AML-193 (cell line): ENCODE measurements at places on chromosomes 4 and X.
A peak's percentile ranks its signal among the peaks of the same experiment; 100 is the strongest.

DNA sequence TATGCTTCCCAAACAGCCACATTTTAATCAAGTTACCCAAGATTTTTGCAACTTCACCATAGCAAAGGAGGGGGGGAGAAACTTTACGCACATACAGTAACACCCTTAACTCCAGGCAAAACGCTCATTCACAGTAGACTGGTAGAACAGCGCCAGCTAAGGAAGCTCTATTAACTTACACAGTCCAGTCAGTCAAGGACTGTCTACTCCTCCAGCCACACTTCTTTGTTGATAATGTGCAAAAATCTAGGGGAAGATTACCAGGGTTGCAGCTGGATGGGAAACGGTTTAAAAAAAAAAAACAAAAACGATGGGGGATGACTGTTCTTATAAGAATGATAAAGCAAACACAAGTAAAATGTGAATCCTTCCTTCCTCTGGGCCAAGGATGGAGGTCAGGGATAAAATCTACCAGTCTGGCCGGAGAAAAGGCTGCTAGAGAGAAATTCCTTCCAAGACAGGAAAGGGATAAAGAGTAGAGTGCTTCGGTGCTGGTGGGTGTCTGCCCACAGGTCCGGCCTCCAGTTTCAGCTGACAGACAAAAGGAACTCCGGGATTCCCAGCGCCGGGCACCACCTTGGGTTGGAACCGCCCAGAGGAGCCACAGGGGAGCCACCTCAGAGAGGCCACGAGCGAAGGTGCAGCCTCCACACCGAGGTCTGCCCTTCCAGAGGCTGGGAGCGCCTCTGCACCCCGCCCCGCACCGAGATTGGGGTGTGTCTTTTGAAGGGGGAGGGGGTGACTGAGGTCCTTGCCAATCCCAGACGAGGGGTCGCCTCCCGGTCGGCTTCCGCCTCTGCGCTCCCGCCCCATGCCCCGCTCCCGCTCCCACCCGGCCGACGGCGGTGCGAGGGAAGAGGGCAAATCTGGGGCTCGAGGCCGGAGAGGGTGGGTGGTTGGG lies 811 bp downstream of the ANKRD50 start:
- DNase-seq = peak; percentile 84

GRCh38 chrX:13102636-13103035 lies 58.2 kb upstream of the FAM9C start:
- DNase-seq = no peak

- no peak for DNase-seq
Measured at GRCh38 chr4:137312257-137312656, 220.0 kb downstream of the PCDH18 start.

- DNase-seq = no peak
Measured at GRCh38 chr4:53066155-53066554, 204.0 kb downstream of the RASL11B start.

DNA sequence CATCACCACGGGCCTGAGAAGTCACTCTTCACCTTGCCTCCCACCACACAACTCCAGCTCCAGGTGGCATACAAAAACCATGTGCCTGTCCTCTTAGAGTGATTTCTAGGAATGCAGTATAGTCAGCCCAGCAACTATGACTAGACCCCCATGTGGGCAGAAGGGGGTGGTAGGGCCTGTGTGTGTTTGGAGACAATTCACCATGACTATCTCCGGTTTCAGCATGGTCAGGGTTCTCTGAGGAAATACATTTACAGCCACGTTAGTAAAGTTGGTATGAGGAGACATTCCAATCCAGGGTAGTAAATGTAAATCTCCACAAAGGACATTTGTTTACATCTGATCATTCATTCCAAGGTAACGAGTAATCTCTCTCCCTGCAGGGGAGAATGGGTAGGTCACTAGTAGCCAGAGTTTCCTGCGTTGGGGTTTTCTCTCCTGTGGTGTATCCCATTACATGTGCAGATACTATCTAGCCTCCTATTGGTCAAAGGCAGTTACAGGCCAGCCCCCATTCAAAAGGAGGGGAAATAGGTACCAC lies 4.2 kb upstream of the MTMR1 start:
- DNase-seq = no peak

GRCh38 chr4:48141048-48141447 lies 7.0 kb upstream of the TXK start:
- peak; percentile 51 for DNase-seq

DNA sequence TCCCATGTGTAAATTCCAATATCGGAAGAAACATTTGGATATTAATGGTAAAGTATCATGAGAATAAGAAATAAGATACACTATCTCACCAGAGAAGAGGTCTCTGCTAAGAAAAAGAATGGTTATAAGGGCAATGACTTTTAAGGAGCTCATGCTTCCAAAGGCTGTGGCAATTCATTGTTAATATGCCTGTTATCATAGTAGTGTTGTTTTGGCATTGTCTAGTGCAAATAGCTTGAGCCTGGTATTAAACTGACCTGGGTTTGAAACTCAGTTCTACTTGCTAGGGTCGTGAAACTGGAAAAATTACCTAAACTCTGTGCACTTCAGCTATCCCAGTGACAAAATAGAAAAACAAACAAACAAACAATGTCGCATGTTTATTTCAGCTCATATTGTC lies 8.8 kb downstream of the HPGDS start:
- no peak for DNase-seq

DNA sequence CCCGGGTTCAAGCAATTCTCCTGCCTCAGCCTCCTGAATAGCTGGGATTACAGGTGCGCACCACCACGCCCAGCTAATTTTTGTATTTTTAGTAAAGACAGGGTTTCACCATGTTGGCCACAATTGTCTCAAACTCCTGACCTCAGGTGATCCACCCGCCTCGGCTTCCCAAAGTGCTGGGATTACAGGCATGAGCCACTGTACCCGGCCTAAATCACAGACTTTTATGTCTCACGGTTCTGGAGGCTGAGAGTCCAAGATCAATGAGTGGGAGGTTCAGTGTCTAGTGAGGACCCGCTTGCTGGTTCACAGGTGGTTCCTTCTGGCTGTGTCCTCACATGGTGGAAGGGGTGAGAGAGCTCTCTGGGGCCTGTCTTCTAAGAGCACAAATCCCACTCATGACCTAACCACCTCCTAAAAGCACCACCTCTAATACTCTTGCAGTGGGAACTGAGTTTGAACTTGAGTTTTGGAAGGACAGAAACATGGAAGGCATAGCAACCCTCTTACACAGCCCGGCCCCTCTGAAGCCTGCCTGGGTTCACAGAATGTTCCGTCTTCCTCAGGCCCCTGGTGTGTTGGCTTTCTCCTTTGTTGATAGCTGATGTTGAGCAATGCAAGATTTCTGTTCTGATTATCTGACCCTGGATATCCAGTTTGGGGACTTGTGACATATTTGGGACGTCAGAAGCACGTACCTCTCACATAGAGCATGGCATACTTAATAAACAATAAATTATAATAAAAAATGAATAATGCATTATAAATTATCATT lies 1.9 kb upstream of the AKAP17A start:
- DNase-seq = no peak

DNA sequence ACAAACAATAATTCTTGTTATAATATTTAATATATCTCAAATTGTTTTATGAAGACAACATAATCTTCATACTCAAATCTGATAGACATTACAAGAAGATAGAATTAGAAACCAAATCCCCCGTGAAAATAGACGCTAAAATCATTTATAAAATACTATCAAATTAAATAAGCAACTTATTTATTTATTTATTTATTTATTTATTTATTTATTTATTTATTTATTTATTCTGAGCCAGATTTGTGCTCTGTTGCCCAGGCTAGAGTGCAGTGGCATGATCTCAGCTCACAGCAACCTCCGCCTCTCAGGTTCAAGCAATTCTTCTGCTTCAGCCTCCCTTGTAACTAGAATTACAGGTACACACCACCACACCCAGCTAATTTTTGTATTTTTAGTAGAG lies 294.9 kb upstream of the MAGEC2 start:
- DNase-seq = no peak
